Muscle of back (tissue), 13 donors: ENCODE measurements at places on chromosomes 16 and 17.

GRCh38 chr16:83402160-83402814 is 405.5 kb upstream of the HSBP1 start:
- peak; percentile 9 for DNase-seq

DNA sequence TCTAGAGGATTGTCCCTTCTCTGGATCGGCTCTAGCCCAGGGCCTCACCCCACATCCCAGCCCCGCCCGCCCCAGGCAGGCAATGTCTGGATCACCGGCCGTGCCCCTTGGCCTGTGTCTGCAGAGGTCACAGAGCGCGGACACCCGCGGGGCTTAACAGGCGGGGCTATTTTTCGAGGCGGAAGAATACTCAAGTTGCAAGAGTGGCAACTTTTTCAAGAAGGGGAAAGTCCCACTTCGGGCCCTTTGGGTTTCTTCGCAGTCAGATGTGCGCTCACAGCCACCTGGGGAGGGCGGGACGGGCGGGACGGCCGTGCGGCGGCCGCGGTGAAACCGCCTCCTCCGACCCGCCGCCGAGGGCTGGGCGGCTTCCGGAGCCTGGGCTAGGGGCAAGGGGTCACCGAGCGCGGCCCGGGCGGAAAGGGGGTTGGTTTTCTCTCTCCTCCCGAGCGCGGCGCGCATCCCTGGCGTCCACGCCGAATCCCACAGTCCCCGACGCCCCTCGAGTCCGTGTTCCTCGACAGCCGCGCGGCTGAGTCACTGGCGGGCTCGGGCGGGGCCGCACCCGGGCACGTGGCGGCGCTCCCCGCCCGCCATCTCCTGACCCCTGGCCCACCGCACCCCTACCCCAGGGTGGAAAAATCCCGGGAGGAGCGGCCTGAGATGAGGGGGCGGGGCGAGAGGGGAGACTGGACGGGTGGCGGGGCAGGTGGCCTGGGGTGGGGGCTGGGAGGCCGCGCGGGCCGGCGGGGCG is 1.2 kb upstream of the PFN1 start:
- DNase-seq, result peak; percentile 73

GRCh38 chr16:74573622-74574021 is 33.3 kb downstream of the GLG1 start:
- no peak for DNase-seq

- DNase-seq, result no peak
Observed at GRCh38 chr16:11320170-11320569, 25.1 kb upstream of the RMI2 start.

DNA sequence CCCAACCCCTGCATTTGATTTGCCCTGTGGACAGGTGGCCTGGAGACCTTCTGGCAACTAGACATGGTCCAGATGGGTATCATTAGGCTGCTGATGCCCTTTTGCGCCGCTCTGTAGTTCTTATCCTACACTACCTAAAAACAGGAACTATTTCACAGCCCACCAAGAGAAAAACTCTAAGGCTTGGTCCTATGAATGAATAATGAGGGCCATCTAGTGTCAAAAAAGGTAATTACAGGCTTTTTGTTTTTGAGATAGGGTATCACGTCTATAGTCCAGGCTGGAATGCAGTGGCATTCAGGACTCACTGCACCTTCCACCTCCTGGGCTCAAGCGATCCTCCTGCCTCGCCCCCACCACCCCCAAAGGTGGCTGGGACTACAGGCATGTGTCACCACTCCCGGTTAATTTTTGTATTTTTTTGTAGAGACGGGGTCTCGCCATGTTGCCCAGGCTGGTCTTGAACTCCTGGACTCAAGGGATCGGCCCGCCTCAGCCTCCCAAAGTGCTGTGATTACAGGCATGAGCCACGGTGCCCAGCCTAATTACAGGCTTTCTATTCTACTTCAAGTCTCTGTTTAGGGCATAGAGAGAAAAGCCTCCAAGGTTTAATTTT is 20.9 kb downstream of the COIL start:
- DNase-seq, result peak; percentile 46

- DNase-seq, result no peak
Observed at GRCh38 chr17:74099442-74100340, 103.8 kb upstream of the RPL38 start.

DNA sequence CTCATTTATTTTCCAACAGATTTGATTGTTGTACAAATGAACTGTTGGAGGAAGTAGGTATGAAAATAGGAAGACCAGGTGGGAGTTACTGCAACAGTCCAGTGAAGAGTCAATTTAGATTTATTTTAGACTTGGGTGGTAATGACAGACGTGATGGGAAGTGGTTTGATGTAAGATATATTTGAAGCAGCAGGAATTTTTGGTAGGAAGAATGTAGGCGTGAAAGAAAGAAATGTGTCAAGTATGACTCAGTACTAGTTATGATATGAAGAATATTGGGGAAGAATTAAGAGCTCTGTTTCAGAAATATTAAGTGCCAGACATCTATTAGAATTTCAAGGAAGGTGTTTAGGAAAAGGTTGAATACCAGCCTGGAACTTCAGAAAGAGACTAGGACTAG is 247.9 kb upstream of the AXIN2 start:
- DNase-seq, result no peak

- no peak for DNase-seq
Observed at GRCh38 chr16:30065943-30066760, 592 bp downstream of the ALDOA start.

GRCh38 chr16:73976644-73977043 is 320.0 kb upstream of the PSMD7 start:
- no peak for DNase-seq

DNA sequence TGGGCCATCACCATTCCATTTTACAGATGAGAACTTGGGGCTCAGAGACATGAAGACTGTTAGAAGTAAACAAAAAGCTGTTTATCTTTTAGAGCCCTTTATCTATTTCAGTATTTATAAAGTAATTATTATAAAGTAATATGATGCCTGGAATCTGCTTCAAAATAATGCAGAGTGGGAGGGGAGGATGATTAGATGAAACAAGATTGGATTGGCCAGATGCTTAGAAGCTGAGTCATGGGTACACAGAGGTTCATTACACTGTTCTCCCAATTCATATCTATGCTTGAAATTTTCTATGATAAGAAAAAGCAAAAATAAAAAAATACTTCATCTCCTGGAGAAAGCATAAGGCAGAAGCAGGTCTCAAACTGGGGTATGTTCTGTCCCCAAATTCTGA is 29.4 kb downstream of the TOM1L2 start:
- DNase-seq, result no peak

DNA sequence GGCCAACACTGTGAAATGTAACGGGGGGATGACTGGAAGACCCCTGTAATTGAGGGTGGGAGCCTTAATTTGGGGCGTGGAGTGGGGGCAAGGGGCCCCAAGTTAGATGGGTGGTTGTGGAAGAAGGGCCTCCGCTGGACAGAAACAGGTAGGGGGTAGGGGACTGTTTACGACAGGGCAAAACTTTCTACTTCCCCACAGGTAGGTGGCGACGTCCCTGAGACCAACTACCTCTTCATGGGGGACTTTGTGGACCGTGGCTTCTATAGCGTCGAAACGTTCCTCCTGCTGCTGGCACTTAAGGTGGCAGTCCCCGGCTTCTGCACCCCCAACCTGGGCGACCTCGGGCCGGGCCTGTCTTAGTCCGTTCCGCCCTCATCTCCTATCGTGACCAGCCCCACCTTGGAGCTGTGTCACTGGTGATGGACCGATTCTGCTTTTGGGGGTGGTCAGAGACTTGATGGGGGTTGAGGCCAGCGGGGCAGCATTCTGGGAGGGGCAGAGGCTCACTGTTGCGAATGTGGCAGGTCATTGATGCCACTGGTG is 6.8 kb downstream of the PPP4C start:
- DNase-seq, result no peak

- DNase-seq, result no peak
Observed at GRCh38 chr16:22296225-22297113, 740 bp upstream of the POLR3E start.

GRCh38 chr16:81740169-81740568 is 38.9 kb upstream of the PLCG2 start:
- no peak for DNase-seq
